ENCODE measurements at places on chromosomes 2 and 18. TPM values are rescaled to one million over a fixed set of nuclear protein-coding genes. Genes with fewer than 3 reads are reported as not detected.

- no peak for DNase-seq
Measured at GRCh38 chr18:76960528-76961035, 138.2 kb downstream of the ZNF236 start.

DLGAP1 gene
- 0.53 TPM for total RNA-seq

DNA sequence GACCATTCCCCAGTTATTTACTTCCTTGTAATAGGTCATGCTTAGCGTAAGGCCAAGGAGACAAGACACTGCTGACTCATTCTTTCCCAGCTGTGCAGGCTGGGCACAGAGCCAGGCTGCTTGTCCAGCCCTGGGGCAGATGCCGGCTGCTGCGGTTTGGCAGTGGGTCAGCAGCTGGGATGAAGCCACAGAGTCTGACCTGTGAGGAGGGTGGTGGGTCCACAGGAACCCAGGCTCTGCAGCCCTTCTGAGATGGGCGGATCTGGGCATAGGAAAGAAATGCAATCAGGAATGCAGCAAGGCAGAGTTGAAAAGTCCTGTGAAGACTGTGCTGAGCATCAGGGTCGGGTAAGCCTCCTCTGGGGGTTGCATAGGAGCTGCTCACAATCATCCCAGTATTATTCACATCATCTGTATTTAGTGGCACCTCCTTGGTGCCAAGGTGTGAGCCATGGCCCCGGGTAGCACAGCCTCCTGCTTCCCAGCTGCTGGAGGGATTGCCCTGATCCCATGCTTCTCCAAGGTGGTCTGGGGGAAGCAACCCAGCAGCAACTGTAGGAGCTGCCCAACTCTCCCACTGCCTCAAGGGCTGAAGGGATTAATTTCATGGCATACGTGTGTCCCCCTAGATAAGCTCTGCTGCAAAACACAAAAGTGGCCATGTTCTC, 139.0 kb downstream of the DDX1 start:
- peak; percentile 92 for DNase-seq

- DNase-seq, result no peak
Measured at GRCh38 chr2:61995515-61995914, 90.0 kb downstream of the COMMD1 start.

DNA sequence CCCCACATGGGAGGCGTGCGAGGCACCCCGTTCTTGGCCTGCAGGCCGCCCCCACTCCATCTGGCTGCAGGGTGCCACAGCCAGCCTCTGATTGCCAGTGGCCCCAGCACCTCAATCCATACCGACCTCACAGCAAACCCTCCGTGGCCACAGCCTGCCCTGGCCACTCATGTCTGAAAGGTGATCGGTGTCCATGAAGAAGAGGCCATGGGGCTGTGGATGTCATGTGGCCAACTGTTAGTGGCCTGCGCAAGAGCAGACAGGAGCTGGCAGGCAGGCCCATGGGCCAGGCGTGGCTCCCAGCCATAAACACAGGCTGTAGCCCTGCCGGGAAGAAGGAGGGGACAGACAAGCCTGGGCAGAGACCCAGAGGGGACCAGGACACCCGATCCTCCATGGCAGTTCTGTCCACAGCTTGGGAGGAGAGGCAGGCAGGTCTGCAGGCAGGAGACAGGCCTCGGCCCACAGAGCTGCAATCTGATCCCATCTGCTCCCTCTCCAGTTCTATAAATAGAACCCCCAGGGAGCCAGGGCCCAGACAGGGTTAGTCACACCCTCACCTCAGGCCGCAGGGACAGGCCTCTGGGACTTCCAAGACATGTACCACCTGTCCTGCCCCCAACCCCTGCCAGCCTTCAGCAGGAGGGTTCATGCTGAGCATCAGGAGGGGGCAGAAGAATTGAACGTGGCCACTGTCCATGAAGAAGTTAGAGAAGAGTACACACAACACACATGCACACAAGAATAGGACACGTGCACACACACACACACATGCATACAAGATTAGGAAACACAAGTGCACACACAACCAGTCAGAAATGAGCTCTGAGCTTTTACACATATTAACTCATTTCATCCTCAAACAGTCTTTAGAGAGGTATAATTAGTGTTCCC, 16.9 kb downstream of the STEAP3 start:
- DNase-seq, result no peak

DNA sequence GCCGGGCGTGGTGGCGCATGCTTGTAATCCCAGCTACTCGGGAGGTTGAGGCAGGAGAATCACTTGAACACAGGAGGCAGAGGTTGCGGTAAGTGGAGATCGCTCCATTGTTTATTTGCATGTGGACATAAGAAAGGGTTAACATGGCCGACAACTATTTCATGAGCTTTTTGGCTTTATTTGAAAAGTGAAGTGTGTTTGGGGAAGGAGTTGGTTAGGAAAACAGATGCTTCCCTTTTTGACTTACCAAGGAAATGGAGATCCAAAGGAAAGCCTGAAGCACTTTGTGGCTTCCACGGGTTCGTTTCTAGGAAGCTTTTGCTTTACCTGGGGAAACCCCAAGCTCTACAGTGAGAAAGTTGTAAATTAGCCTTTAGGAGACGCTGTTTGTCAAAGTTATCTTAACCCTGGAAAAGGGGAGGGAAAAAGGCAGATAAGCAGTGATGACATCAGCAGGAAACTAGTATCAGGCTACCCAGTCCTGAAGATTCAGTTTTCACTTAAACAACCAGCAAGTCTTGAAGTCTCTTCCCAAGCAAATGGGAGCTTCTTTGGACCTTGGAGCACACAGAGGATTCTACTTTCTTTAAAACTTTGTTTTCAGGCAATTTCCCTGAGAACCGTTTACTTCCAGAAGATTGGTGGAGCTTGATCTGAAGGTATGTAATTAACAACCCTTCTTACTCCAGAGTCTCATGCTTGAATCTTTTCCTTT, at the start of gene CASP10:
CASP10 (plus strand) TSS at position 492 of the 715 bp plus-strand sequence. CDS start 2,637 bp downstream, outside the sequence.
- peak; percentile 87 for DNase-seq

- no peak for DNase-seq
Measured at GRCh38 chr2:38264396-38265221, 112.5 kb downstream of the ATL2 start.

GRCh38 chr2:238595750-238596570, 169.2 kb downstream of the ASB1 start:
- DNase-seq, result no peak

GRCh38 chr2:25303633-25304236, 38.0 kb downstream of the DNMT3A start:
- DNase-seq, result no peak

DNA sequence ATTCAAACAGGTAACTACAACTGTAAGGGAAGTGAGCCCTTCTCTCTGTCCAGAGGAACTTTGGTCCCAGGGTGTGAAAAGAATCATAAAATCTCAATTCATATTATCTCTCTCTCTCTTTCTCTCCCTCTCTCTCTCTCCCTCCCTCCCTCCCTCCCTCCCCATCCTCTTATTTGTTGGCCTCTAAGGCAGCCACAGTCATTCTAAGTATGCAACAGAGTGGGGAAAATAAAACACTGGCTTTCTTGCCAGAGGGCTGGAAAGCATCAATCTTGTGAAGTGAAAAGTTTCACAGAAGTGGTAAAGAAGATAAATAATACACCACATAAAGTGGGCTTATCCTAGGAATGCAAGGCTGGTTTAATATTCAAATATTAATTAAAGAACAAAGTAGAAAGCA, 95.6 kb upstream of the KCNH7 start:
- no peak for DNase-seq

GRCh38 chr2:105411720-105412407, 13.0 kb upstream of the FHL2 start:
- DNase-seq, result peak; percentile 81

GRCh38 chr2:193963472-193964119, 1693.4 kb upstream of the SLC39A10 start:
- DNase-seq, result peak; percentile 67

- no peak for DNase-seq
Measured at GRCh38 chr2:20456636-20457426, 10.0 kb downstream of the RHOB start.

CPO gene
- total RNA-seq, result not detected

SNORC gene
- total RNA-seq, result 4.9 TPM

DNA sequence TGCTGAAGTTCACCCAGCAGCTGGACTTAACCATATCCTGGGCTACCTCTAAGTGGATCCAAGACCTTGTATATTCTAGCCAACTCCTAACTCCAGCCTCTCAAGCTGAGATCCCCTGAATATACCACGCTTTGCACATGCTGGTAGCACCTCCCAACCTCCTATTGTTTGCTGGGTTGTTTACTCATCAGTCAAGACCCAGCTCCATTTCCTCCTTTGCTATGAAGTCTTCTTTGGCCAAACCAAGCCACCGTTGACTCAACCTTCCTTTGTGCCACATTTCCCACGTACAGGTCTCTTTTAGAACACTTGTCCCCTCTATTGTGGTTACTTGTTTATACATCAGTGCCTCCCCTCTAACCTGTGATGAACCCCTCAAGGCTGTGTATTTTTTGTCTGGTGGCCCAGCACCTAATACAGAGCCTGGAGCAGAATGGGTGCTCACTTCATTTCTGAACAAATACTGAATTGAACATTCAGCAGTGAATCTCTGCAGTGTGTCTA, 267.8 kb upstream of the REV1 start:
- DNase-seq, result no peak

- peak; percentile 32 for DNase-seq
Measured at GRCh38 chr2:179446476-179447141, 182.0 kb upstream of the SESTD1 start.

DNA sequence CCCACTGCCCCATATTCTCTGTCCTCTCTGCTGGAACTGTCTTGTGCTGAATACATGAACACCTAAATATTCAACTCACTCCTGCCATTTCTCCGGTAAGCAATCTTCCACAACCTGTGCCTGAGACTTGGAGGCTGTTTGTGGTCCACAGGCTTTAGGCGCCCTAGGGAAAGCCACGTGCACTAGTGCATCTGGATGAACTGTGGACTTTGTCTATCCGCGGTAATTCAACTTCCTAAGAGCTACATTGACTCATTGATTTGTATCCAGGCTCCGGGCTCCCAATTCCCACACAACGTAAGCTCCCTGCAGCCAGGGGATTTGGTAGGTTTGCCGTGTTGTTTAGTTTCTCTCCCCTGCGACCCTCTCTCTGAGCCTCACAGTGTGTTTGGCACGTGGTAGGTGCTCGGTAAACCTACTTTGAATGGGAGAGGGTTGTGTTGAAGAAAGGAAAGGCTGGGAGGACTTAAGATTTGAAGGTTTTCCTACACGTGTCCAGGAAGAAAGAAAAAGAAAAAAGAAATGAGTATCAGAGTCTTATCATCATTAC, 718.2 kb downstream of the DPP10 start:
- DNase-seq, result no peak

- no peak for DNase-seq
Measured at GRCh38 chr18:75654386-75654785, 226.9 kb upstream of the SMIM21 start.

GKN1 gene
- total RNA-seq, result not detected

- DNase-seq, result no peak
Measured at GRCh38 chr2:48043746-48044145, 137.4 kb upstream of the FBXO11 start.

Data from HT-29 (cell line).